ENCODE measurements at places on chromosomes 6 and 20.

DNA sequence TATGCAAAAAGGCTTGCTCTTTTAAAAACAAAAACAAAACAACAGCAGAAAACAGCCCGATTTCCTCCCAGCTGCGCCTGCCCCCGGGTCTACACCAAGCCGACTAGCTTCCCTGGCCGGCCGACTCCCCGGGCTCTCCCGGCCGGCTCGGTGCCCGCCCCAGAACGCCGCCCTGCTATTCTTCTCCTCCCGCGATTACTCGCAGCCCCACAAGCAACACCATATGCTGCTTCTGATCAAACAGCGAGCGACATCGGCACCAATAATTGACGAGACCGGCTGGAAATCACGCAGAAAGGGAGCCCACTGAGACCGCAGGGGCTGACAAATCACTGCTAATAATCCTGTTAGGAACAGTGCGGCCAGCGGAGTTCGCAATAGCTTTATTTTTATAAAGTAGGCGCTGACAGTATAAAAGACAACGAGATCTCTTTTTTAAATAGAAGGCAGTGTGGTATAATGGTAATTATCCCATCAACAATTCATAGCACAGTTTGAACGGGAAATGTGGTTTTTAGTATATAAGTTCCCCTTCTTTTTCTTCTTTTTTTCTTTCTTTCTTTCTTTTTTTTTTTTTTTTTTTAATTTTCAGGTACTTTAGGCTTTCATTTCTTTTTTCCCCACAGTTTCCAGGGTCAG, 3.3 kb downstream of the SIM1 start:
- DNase-seq, result peak; percentile 56

DNA sequence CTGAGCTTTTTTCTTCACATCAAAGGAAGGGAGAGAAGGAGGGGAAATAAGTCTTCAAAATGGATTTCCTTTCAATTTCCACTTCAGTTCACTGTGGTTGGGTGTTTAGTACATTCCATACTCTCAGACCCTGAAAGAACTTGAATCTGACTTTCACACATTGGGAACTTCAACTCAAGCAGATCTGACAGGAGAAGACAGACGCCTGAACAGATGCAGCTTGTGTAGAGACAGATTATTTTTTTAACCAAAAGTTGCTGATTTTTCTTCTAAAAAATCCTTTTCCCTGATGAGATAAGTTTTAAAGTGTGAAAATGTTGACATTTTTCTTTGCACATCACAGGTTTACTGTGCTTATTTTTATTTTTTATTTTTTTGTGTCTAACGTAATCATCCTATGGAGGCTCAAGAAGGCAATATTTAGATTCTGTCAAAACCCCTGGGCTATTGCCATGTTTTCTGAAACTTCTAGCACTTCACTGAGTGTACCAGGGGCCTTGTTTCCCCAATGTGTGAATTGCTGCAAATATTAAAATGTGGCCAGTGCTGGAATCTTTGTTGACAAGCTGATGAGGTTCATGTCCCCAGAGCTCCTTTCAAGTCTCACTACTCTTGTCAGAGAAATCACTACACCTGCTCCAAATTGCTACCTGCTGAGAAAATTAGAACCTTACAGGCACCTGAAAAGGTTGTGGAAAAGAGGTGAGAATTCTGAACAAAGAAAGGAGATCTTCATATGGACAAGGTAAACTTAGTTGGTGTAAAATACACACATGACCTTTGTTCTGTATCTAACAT, 214.8 kb upstream of the BTBD3 start:
- peak; percentile 22 for DNase-seq

DNA sequence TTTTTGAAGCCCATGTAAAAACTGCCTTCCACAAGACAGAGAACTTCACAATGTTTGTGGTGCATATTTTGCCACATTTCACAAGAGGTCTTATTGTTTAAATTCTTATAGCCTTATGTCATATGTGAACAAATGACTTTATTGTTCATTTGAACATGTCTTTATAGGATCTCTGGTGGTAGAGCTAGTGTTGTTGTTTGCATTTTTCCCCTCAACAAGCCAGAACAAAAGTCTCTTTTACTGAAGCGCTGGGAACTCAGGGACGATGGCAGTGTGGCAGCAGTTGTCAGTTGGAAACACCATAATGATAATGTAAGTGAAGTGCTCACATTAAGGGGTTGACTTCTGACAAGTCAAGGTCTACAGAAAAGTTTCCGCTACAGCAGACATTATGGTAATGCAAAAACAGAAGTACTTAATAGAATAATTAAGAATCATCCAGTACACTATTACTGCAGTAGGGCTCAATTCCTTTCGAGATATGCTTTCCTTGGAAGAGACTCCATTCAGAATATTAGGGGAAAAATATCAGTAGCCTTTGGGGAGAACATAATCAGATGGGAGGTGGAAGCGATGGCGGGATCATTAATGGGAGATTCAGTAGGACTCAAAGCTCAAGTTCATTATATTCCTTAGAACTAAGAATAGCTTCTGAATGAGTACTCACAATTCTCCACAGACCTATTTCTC, 180.0 kb downstream of the GJA10 start:
- no peak for DNase-seq

DNA sequence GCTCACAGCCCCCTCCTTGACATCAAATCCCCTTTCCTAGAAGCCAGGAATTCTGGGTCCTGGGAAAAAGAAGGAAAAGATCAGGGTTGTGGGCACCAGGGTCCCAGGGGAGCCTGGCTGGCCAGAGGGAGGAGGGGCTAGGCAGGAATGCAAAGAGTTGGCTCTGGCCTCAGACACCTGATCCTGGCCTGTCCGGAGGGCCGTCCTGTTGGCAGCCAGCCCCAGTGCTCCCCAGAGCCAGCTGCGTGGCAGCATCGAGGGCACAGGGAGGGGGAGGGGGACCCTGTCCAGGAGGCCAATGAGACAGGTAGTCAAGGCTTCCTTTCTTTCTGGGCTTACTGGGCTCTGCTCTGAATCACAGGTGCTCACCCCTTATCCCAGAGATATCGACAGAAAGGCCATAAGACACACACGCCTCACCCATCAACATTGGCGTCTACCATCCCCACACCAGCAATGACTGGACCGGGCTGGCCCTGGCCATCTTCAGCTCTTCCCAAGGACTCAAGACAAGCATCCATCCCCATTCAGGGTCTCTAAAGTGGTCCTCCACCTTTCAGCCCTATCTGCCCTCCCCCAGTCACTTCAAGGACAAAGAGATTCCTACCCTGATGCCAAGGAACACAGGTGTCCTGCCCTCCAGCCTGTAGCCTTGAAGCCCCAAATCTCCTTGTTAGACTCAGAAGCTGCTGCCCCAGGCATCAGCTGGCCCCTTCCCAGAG, 723 bp downstream of the COL11A2 start:
- no peak for DNase-seq

All from NCI-H345 (cell line).